ENCODE measurements at places on chromosomes 7 and 10.
A peak's percentile ranks its signal among the peaks of the same experiment; 100 is the strongest.

DNA sequence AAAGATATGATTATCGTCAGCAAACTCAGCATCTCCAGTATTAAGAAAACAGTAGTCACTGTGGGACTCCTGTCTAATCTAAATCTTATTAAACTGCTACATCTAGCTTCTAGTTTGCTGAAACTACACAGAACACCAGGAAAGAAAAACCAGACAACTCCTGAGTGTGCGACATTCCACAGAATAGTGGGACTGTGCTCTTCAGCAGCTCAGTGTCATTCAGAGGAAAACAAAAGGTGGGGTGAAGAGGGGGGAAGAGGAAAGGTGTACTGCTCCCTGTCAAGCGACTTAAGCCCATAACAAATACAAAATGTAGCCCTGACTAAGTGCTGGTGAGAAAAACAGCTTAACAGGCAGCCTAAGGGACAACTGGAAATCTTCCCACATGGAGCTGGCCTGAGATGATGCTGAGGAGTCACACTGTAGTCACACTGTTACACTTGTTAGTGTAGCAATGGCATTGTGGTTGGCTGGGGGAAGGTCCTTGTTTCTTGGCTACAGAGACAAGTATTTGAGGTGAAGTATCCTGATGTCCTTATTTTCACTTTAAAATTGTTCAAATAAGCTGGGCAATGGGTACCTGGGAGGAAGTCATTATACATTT lies 135.5 kb downstream of the USP6NL start:
- DNase-seq: no peak

DNA sequence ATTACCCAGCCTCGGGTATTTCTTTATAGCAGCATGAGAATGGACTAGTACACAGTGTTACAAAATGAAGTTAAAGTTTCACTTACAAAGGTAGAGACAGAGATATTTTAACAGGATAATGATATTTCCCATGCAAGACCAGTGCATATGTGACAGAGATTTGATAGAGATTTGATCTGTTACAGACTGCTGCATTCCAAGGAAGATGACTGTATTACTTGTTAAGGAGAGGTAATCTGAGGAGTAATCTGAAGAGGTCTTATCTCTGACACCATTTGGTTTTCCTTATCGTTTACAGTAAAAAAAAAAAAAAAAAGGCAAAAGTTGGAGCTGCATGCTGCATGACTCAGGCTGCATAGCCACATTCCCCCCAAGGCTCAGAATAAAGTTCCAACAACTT lies 289.6 kb downstream of the POM121L12 start:
- no peak for DNase-seq

- no peak for DNase-seq
These were observed 45.8 kb downstream of the C10orf143 start for GRCh38 chr10:130064783-130065182.

DNA sequence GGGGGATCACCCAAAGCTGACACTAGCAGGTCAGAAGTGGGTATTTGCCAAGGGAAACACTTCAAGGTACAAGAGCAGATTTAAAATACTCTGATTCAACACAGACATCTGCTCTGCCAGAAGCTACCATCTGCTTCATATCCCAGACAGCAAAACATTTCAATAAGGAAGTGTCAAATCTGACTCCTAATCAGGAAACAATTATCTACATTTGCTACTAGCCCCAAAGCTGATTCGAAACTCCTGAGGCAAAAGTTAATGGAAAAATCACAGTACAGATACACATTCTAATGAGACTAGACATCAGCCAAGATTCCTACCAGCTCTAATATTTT lies 48.9 kb downstream of the PARD3 start:
- DNase-seq: no peak

GRCh38 chr7:94908323-94909178 lies 1.2 kb downstream of the PPP1R9A start:
- no peak for DNase-seq

DNA sequence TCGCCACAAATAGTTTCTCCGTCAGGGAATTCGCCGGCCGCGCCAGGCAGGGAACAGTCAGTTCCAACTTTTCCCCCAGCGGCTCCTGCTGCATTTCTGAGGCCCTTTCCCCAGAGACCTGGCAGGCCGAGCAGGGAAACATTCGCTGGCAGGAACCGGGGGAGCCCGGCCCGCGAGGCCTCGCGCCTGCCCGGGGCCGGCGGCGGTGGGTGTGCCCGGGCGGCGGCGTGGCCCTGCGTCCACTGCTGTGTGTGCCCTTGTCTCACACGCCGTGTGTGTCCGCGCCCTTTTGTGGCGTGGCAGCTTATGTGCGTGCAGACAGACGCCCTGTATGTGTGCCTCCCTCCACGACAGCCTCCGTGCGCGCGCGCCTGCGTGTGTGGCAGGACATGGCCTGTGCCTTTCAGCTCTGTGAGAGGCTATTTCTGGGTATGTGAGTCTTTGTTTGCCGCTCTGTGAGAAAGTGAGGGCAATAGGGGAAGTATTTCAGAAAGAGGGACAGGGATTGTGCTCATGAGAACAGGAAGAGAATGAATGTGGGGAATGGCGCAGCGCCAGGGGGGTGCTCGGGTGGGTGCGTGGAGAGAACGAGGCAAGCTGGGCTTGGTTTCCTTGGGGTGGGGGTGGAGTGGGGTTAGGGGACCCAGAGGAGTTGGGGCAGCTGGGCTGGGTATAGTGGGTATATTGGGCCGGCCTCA lies 689 bp upstream of the SMARCD3 start:
- no peak for DNase-seq

GRCh38 chr7:116494472-116494871 lies 5.1 kb upstream of the CAV2 start:
- DNase-seq: no peak

- no peak for DNase-seq
These were observed 53.0 kb downstream of the GRID1 start for GRCh38 chr10:86313621-86314041.

DNA sequence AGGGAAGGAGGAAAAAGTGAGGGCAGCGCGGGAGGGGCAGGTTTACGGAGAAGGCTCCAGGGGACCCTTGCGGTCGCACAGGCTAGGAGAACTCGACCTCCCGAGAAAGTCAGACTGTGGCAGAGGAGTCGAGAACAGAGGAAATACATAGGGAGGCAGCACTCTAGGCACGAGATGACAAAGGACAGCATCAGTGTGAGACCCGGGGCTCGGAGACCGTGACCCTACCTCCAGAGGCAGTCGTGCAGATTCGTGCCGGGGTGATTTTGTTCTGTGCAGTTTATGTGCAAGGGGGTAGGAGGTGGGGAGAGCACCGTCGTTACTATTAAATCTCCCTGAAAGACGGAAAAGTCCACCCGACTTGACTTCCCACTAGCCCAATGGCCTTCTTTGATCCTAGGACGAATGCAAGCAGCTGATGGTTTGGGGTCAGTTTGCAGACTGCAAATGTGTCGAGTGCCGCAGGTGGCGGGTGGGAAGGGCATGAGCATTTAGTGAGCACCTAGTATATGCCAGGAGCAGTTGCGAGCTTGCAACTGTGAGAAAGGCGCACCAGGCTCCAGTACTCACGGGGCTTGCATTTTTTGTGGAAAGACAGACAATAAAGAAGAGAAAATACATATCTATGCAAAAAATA lies 674 bp upstream of the OSBPL3 start:
- DNase-seq: no peak

DNA sequence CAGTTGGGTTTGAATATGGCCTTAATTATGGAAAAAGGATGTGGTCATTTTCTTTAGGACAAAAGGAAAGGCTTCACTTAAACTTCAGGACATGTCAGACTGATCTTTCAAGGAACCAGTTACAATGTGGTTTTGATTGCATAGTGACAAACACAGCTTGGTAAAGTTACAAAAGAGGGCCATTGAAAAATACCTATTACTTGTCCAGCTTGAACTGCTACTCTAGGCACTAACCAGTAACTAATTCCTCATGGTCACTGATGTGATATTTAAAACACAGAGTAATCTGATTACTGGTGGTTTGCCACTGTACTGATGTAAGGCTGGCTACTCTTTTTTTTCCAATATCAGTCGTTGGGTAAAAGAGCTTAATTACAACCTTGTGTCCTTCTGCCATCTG lies 22.6 kb downstream of the TES start:
- DNase-seq: no peak

DNA sequence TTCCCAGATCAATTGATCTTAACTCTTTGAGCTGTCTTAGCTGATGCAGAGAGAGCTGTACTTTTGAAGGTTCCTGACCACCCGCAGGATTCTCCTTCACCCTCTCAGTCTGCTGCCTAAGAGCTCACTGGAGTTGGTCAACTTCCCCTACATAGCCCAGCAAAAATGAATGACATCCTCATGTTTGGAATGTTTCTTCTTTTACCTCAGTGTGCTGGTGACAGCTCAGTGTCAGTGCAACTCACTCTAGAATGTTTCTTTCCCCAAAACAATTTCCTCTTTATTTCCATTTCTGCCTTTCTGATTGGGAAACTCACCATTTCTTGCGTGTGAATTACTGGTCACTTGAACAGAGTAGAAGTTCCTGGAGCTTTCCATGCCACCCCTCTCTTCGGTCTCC lies 48.7 kb downstream of the LSMEM1 start:
- no peak for DNase-seq

DNA sequence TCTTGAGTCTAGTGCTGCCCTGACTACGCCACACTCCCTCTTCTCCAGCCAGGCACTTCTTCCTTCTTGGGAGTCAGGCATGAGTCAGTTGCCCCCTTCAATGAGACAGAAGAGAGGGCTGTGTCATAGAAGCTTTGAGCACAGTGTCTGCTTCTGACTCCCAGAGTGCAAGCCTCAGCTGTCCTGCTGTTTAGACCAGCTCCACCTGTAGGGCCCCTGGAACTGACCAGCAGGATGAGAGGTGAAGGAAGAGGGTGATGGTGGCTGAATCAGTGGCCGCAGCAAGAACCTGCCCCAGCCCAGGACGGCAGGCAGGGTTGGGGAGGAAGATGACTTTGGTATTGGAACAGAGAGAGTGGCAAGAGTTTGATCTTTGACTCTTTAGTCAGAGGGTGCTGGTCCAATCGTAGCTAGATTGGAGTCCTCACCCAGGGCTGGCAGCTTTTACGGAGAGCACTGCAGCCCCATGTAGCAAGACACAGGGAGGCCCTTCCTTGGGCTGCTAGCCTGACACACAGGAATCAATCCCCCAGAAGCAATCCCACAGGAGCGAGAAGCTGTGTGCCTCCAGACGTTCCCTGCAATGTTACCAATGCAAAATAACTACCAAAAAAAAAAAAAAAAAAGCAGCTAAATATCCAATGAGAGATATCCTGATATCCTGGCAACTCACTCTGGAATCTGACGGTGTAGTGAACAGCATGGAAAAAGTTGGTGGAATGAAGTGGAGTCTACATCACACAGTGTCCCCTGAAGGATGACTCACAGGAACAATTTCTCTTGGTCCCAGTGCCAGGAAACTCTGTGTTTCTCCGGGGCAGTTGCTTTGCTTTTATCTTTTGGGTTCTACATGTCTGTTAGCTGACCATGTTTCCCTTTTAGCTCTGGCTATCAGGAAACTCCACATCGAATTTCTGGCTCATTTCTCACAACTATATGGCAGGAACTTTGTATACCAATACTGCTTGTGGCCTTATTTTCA lies 6.9 kb downstream of the C10orf62 start:
- DNase-seq: peak; percentile 47

Measured in fibroblast of skin of left quadriceps (primary cell).